CD4-positive, alpha-beta T cell treated with Interleukin-15 for 1 hour (primary cell): ENCODE measurements at places on chromosomes 7 and 10.

GRCh38 chr10:71368643-71369042, 28.1 kb upstream of the CDH23 start:
- DNase-seq = no peak

DNA sequence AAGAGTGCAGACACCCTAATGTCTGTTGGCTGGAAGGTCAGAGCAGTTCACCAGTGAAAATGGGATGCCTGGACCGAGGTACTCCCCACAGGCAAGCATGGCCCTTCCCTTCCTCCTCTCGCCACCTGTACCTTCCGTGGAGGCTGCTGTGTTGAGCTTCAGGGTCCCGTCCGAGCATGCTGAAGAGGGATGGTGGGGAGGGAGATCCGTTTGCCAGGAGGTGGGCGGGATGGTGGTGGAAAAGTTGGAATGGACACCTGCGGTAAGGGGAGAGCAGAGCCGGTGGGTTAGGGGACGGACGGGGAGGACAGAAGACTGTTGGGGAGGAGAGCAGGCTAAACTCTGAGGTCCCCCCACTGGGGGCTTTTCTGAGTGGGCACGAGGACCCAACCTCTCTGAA, 15.9 kb upstream of the ZNF777 start:
- DNase-seq = no peak

- DNase-seq = no peak
Measured at GRCh38 chr10:12801214-12802087, 200.1 kb downstream of the CCDC3 start.

GRCh38 chr7:24899161-24899560, 80.8 kb downstream of the OSBPL3 start:
- no peak for DNase-seq

- no peak for DNase-seq
Measured at GRCh38 chr10:50563906-50564305, 59.9 kb downstream of the SGMS1 start.

DNA sequence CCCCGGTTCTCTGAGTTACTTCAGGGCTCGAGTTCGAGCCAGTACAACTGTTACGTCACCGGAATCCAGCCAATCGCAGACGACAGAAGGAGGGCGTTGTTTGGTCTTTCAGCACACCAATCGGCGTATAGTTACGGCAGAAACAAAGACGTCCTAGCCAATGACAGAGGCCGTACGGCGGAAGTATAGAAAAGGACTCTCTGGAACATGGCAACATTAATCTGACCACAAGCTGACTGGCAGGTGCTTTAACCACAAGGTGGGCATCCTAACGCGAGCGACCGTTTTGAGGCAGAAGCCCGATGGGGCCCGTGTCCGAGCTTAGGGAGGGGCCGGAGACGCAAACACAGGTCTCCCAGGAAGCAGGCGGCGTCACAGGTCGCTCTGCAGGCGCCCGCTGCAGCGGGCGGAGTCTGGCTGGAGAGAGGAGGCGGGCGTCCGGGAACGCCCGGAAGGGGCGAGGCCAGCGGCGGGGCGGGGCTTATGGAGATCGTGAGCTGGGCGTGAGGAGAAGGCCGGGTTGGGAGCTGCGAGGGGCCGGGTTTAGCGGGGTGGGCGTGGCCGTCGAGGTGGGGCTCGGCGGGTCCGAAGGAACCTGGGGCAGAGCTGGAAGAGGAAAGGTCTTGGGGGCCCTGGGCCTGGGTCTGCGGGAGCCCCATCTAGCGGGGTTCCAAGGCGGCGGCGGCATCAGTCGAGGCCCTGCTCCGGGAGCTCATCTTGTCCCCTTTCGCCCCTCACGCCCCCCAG, at the start of gene MOSPD3:
Gene MOSPD3 (plus strand): TSS at position 558 of the 747 bp plus-strand sequence. CDS start 252 bp downstream, outside the sequence.
- DNase-seq = peak; percentile 98

DNA sequence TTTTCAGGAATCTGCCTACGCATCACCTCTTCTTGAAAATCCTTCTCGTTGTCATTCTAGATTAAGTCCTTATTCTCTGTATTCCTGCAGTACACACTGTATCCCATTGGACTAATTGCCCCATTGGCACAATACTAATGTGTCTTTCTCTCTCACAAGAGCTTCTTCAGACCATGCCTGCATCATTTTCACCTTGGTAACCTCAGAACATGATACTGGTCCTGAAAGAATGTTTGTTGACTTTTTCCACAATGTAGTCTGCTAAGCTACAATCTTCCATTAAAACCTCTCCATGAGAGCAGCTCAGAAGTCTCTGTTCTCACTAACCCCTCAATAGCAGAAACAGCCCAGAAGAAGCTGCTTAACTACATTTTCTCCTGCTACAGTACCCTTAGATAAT, 270.7 kb downstream of the PCDH15 start:
- DNase-seq = no peak

GRCh38 chr7:28267012-28267411, 86.4 kb upstream of the JAZF1 start:
- DNase-seq = no peak

- DNase-seq = no peak
Measured at GRCh38 chr7:85068799-85069198, 118.1 kb downstream of the SEMA3D start.

DNA sequence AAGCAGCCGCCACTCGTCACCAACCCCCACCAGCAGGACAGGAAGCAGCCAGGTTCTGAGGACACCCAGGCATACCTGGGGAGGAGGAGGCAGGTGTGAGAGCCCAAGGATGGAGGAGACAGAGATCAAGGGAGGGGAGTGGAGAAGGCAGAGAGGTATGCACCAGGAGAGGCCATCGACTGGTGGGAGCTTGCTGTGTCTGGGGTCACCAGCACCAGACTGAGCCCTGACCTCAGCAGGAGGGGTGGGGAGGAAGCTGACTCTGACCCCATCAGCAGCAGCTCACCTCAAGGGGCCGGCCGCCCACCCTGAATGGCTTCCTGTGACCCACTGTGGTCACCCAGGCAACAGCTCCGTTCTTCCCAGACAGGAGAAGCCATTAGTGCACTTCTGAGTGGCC, 7.8 kb downstream of the VIPR2 start:
- DNase-seq = no peak

DNA sequence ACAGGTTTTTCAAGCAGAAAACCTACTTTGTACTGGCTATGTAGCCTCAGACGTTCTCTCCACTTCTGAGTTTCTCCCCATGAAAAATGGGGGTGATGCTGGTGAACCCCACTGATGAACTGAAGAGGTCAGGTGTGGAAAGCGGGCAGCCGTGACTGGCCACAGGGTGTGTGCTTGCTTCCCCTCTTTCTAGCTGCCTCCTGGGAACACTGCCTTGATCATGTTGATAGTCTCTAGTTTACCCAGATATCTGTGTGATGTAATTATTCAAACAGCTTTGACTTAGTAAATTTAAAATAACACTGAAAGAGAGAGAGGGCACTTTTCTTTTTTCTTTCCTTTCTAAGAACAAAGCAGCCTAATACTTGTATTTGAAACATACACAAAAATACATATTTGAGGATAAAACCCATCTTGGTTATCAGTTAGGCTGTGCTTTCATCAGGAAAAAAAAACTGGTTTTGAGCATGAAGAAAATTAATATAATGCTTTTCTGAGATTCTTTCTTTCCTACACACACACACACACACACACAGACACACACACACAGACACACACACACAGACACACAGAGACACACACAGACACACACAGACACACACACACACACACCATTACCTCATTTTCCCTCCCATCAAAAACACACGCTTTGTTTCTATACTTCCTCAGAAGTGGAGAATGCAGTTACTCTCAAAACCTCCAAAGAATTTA, 76.7 kb downstream of the MACC1 start:
- DNase-seq = no peak

GRCh38 chr10:61480208-61480607, 27.0 kb upstream of the TMEM26 start:
- DNase-seq = no peak

DNA sequence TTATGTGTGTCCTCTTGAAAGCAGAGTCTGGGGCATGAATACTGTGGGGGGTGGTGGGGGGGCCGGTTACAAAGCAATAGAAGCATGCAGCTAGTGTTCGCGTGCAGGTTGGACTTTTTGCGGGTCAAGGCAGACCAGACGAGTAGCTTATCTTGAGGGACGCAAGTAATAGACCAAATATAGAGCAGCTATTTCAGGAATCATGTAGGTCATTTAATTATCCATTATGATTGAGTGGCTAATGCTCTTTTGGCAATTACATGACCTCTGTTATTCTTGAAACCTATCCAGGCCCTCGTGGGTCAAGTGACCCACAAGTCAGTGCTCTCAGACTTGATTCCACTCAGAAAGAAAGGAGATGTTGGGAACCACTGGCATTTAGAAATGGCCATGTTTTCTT, 93.0 kb downstream of the BTRC start:
- DNase-seq = no peak

DNA sequence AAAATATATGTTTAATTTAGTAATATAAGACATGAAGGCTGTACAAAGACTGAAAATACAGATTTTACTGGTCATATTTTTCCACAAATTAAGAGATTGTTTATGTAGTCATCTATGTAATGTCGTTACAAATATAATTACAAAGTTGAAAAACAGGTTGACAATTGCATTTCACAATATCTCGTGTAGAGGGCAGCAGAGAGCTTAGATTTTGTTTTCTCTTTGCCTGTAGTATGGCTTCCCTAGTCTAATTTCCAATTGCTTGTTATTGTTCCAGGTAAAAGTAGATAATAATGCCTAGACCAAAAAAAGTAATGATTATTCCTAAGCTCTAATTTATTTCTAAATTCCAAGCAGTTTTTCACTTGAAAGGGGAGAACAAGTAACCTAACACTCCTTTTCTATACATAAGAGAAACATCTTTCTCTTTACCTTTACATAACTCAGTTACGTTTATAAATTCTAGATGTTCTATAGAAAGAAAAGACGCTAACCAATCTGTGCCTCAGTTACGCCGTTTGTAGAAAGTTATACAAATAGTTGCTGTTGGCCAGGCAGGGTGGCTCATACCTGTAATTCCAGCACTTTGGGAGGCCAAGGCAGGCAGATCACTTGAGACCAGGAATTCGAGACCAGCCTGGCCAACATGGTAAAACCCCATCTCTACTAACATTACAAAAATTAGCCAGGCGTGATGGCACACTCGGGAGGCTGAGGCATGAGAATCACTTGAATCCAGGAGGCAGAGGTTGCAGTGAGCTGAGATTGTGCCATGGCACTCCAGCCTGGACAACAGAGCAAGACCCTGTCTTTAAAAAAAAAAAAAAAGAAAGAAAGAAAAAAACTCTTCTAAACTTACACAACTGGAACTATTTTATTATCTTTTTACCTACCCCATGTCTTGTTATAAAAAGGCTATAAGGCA, 30.0 kb downstream of the NET1 start:
- DNase-seq = no peak

- no peak for DNase-seq
Measured at GRCh38 chr10:1559761-1560160, 177.6 kb downstream of the ADARB2 start.

GRCh38 chr10:44132361-44133289, 252.3 kb downstream of the CXCL12 start:
- DNase-seq = no peak

GRCh38 chr10:26479766-26480492, 41.8 kb downstream of the APBB1IP start:
- DNase-seq = peak; percentile 51

DNA sequence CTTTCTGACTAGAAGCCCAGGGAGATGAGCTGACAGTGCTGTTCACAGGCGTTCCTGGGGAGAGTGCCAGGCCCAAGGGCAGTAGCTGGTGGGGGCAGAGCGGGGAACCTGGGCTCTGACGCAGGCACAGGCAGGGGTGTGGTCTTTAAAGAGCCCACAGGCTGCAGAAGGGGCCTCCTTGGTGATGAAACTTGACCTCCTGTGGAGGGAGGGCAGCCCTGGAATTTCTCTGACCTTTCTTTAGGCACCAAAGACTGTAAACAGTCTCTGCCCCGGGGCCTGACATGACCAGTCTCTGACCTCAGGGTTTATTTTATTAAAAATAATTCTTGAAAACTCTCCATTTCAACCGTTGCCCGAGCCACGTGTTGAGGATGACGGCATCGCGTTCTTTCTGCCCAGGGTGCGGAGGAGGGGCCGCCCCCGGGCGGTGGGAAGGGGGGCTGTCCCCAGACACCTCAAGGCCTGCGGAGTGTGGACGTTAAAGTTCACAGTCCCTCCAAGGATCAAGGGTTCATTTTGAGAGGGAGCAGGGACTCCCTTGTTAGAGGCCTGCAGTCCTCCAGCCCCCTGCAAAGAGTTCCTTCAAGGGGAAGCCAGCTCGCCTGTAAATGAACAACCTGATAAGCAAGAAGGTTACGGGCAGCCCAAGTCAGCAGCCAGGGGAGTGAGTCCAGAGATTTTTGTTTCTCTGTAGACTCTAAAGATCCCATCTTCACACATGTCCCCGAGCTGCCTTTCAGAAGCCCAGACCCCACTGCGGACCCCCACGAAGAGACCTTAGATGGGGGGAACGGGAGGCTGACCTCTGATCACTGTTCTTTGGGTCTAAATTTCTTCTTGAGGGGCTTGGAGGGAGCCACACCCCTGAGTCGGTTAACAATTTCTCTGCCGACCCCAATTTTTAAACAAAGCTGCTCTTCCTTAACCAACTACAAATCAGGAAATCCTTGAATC, 128.9 kb downstream of the VIPR2 start:
- no peak for DNase-seq
